ENCODE measurements at places on chromosomes 2 and 18.

- DNase-seq, result no peak
These were observed 199.2 kb downstream of the RAD51AP2 start for GRCh38 chr2:17319090-17319489.

DNA sequence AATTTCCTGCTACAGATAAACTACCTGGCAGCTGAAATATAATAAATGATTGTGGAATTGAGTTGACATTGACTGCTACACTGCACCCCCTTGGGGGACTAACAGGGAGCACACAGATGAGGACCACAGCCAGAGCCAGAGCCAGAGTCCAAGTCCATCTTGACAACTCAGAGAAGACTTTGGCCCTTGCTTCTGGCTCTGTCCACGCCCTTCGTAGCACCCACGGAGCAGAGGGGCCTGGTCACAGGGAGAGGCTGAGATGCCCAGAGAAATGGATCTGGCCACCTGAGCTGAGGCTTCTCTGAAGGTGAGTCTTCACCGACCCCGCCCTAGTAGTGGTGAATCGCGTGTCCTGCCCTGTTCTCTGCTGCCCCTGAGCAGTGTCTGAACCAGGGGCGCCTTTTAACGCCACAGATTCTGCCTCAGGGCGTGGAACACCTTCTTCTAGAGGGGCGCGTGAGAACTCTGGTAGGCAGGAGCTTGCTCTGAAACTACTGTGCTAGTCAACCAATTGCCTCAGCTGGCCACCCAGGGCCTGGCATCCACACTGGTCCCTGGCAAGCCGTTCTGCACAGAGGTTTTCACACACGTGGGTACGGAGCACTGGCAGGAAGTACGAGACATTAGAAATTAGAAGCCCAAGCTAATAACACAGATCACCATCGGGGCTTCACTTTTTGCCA, 35.7 kb upstream of the MAT2A start:
- no peak for DNase-seq

GRCh38 chr2:175167076-175167791, 769 bp downstream of the ATF2 start:
- DNase-seq, result no peak

DNA sequence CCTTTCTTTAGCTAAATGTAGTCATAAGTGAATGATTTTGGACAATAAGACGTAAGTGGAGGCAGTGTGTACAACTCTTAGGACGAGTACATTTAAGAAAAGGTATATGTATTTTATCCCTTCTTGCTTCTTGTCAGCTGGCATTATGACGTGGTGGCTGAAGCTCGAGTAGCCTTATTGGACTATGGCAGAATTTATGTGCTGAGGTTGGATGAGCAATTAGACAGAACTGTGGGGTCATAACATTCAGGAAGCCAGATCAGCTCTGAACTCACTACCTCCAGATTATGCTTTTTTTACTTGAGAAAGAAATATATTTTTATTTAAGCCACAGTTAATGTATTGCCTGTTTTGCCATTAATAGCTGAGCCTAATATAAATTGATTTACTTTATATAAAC, 661.5 kb downstream of the ERBB4 start:
- DNase-seq, result no peak
